ENCODE measurements at places on chromosomes 16 and 17.

DNA sequence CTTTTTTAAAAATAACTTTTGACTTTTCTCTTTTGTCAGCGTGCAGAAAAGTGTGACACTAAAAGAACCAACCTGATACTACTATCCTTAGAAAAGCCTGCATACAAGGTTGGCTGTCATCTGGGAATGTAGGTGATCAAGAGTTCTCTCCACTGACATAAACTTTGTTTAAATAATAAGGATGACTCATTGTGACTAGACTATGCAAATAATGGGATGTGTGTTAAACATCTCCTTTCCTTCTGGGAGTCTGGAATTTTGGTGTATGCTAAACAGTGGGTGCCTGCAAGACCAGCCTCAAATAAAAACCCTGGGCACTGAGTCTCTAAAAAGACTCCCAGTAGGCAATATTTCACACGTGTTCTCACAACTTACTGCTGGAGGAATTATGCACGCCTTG lies 373.4 kb downstream of the CNTNAP4 start:
- no peak for DNase-seq

GRCh38 chr16:49273771-49274170 lies 7.9 kb downstream of the CBLN1 start:
- DNase-seq = no peak

- DNase-seq = peak; percentile 61
Measured at GRCh38 chr17:53655591-53655990, 167.1 kb upstream of the KIF2B start.

GRCh38 chr17:60863892-60864707 lies 186.4 kb downstream of the BCAS3 start:
- DNase-seq = no peak

GRCh38 chr16:31471875-31472708 lies at the start of gene TGFB1I1:
Gene TGFB1I1 (plus strand): TSS chr16:31472152. CDS start chr16:31472189, 37 bp downstream.
- peak; percentile 71 for DNase-seq

DNA sequence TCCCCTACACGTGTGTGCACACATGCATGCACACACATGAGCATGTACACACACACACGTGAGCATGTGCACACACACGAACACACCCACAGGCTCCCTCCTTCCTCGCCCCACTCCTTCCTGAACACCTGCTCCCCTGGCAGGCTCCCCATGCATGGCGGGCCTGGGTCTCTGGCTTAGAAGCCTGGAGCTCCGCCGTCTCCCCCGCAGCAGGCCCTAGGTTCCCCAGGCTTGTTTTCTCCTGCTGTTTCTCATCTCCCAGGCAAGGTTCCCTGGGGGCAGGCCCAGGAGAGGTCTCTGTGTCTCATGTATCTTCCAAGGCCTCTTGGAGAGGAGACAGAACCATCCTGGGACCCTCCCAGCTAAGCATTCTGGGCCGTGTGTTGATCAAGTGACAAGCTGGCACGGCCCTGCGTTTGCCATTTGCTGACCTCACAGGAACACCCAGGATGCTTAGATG lies 202.3 kb upstream of the CIBAR2 start:
- DNase-seq = no peak

DNA sequence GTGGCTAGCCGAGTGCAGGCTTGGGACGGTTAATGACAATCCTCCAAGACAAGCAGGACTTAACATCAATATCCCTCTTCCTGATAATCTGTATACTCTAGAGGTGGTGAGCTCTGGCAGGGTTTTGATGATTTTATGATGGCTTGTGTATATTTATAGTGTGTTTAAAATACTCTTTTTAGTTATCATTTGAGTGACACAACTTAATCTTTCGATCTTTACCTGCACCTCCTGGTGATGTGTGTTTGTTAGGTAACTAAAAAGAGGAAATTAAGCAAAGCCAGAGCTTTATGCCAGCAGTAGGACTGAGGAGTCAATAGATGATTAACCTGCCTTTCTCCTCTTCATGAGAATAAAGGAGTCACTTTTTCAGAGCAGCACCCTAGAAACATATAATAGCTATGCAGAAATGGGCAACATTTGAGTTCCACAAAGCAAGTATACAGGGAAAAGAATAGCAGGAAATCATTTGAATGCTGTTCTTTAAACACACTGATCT lies 210.5 kb downstream of the IRX3 start:
- DNase-seq = no peak

DNA sequence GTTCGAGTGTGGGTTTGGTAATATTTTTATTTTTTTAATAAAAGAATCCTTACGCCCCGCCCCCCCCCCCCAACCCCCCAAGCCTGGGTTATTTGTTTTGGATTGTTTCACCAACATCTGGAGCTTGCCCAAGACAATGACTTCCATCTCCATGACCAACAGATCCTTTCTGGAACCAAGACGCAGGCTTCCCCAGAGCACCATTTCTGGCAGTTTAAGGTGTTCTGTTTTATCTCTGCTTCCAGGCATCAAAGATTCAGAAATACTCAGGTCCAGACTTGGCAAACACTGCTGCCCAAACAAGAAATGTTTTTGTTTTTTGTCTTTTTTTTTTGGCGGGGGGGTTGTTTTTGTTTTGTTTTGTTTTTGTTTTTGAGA lies 56.1 kb downstream of the PLXDC1 start:
- no peak for DNase-seq

- peak; percentile 14 for DNase-seq
Measured at GRCh38 chr16:79595231-79595641, 5.3 kb downstream of the MAF start.

DNA sequence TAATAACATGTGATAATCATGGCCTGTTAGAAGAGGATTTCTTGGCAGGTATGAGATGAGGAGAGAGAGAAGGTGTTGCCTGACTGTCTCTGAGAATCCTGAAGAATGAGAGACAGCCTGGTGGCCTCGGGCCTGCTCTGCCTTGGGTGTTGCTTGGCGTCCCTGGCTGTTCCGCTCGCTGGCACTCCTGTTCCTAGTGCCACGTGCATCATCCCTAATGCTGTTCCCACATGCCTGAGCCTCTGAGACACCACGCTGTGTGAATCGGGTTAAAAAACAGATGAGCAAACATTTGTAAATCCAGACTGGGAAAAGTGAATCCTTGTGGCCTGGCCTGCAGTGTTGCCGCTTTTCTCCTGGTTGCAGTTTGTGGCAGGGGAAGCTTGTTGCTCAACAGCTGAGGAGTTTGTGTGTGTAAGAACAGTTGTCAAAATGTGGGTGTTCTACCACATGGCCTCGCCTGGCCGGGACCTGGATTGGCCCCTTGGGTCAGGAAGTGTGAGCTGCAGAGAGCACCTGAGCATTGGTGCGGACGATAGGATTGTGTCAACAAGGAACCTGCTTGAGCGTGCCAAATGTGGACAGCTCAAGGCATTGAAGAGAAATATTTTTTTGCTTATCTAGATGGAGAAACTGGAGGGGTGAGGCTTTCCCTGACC lies 22.0 kb downstream of the UBN1 start:
- DNase-seq = peak; percentile 13

- no peak for DNase-seq
Measured at GRCh38 chr16:88552166-88552565, 18.0 kb upstream of the ZC3H18 start.

GRCh38 chr17:17568772-17569195 lies 22.7 kb downstream of the PEMT start:
- DNase-seq = peak; percentile 36

DNA sequence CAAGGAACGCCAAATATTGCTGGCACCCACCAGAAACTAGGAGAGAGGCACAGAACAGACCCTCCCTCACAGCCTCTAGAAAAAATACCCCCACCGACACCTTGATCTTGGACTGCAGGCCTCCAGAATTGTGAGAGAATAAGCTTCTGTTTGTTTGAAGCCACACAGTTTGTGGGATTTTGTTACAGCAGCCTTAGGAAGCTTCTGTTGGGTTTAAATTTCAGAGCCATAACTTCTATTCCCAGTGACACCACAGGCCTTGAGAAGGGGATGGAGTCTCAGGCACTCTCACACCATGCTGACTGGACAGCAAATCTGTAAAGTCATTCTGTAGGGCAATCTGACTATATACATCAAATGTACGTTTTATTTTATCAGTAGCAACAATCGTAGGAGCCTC lies 38.6 kb downstream of the RNF112 start:
- DNase-seq = no peak

- no peak for DNase-seq
Measured at GRCh38 chr17:59433586-59433985, 102.1 kb downstream of the YPEL2 start.

DNA sequence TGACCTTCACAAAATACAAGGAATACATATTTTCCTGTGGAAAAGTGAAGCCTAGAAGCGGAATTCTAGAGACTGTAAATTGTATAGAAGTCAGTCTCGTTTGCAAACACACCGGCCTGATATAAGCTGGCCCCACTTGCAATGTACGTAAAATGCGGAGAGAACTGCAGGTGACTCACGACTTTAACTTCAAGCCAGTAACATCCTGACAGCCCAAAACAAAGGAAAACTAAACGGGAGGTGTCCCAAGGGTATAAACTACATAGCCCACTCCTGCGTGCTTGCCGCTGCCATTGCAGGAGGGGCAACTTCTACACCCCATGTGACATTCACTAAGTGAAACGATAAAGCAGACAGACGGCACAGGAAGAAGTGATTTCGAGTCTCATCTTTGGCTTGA lies 101.6 kb downstream of the CYTH1 start:
- DNase-seq = peak; percentile 68

GRCh38 chr17:57197466-57198071 lies 58.8 kb upstream of the MSI2 start:
- DNase-seq = no peak

GRCh38 chr16:23452572-23453337 lies at the start of gene COG7:
Gene COG7 (minus strand): TSS chr16:23453189. CDS start chr16:23452994, 195 bp downstream.
- peak; percentile 84 for DNase-seq

- peak; percentile 95 for DNase-seq
Measured at GRCh38 chr16:53055541-53056391, 975 bp downstream of the CHD9 start.

GRCh38 chr17:59409336-59410048 lies 78.0 kb downstream of the YPEL2 start:
- no peak for DNase-seq

GRCh38 chr17:17034496-17035075 lies 7.7 kb upstream of the MPRIP start:
- DNase-seq = no peak

DNA sequence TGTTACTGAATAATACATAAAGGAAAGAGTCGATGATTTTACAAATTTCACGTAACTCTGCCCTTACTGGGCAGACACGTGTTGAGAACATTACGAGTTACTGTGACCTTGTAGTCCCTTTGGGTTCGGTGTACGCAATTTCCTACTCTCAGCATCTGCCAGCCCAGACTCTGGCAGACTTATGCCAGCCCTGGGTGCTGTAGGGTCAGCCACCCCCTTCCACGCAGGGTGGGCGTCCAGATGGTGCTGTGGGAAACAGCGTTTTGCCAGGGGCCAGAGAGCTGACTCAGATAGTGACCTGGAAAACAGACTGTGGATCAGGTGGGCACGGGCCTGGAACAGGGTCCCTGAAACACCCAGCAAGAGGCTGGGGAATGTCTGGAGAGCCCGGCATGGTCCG lies 148.9 kb downstream of the RPTOR start:
- DNase-seq = no peak

- DNase-seq = no peak
Measured at GRCh38 chr16:66220702-66221101, 145.8 kb upstream of the CDH5 start.

- DNase-seq = peak; percentile 76
Measured at GRCh38 chr16:53745753-53746266, 41.9 kb downstream of the FTO start.

DNA sequence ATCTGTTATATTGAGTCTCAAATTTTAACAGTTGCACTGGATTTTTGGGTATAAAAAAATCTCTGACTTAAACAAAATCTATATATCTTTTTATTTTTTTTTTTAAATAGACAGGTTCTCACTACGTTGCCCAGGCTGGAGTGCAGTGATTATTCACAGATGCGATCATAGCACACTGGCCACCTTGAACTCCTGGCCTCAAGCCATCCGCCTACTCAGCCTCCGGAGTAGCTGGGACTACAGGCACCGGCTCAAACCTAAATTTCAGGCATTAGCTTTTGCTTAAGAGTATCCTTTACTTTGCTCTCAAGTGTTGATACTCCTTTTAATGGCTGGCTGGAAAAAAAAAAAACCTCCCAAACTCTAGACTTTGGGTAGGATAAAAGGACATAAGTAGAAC lies 61.6 kb downstream of the RPGRIP1L start:
- no peak for DNase-seq

GRCh38 chr16:88300463-88300835 lies 82.3 kb upstream of the ZNF469 start:
- DNase-seq = no peak

DNA sequence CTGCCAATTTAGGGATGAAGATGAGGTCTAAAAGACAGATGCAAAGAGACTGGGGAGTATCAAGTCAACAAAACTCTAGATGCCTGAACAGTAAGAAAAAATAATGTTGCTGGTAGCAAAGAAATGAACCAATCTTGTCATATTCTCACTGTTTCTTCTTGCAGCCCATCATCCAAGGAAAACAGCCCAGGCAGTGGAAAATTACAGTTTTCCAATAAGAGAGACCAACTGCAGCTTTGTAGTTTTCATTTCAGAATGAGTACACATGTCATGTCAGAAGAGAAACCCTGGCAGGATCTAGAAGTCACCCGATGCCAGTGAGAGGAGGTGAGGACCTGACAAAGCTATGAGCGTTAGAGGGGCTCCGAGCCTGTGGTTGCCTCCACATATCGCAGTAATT lies 500.4 kb upstream of the PSMD7 start:
- DNase-seq = no peak

DNA sequence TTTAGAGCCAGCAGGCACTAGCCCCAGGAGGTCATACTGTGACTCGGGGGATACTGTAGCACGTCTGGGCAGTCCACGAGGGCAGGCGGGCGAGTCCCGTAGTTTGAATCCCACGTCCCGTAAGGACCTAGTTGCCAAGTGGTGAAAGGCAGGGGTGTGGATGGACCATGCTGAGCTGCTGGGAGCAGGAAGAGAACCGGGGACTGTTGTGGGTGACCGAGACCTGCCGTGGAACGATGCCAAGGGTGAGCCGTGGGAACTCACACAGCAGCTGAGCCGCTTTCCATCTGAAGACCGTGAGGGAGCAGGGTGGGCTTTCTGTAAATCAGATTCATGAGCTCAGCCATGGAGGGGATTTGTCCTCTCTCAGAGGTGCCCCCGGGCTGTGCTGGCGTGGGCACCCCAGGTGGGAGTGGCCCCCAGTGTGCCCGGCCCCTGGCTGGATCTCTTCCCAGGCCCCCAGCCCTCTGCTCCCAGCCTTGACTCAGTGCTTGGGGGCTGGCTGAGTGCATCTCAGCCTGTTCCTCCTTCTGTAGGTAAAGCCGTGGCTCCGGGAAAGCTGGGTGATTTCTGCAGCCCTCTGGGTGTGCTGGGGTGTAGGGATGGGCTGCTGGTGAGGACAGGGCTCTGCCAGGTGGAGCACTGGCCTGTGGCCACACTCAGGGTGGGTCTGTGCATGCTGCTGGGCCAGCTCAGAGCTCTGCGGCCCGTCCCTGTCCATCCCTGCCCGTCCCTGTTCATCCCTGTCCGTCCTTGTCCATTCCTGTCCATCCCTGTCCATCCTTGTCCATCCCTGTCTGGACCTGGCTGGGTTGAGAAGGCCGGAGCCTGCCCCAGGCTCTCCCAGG lies 13.6 kb downstream of the ASPSCR1 start:
- DNase-seq = no peak

Data from amniotic epithelial cell (primary cell).